Posterior cingulate gyrus (tissue), 11 donors: ENCODE measurements at places on chromosomes 7 and 10.
A peak's percentile ranks its signal among the peaks of the same experiment; 100 is the strongest.

DNA sequence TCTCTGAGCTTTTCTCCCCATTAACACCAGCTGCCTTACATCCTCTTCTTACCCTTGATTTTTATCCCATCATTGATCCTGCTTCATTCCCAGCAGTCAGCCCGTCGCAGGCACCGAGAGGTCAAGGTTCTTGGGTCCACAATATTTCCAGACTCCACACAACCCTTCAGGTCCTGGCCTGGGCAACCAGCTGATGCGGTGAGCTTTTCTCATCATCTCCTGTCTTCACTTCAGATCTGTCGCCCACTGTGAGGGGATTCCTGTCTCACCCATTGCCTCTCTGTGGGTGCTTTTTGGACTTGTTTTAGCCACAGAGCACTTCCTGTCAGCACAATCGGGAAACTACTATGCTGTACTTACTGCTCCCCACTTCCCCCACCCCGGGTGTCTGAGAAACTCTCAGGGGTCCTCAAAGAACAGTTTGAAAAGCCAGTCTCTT, 8.4 kb upstream of the PVRIG start:
- no peak for DNase-seq

GRCh38 chr7:129136887-129137642, 7.4 kb upstream of the TSPAN33 start:
- DNase-seq: no peak

GRCh38 chr7:16071246-16071857, 350.0 kb downstream of the CRPPA start:
- DNase-seq: no peak

- DNase-seq: no peak
Observed at GRCh38 chr10:60290558-60290957, 99.1 kb downstream of the ANK3 start.

GRCh38 chr10:21520949-21521348, 4.5 kb downstream of the SKIDA1 start:
- no peak for DNase-seq

- no peak for DNase-seq
Observed at GRCh38 chr10:124561206-124561605, 99.6 kb downstream of the LHPP start.

DNA sequence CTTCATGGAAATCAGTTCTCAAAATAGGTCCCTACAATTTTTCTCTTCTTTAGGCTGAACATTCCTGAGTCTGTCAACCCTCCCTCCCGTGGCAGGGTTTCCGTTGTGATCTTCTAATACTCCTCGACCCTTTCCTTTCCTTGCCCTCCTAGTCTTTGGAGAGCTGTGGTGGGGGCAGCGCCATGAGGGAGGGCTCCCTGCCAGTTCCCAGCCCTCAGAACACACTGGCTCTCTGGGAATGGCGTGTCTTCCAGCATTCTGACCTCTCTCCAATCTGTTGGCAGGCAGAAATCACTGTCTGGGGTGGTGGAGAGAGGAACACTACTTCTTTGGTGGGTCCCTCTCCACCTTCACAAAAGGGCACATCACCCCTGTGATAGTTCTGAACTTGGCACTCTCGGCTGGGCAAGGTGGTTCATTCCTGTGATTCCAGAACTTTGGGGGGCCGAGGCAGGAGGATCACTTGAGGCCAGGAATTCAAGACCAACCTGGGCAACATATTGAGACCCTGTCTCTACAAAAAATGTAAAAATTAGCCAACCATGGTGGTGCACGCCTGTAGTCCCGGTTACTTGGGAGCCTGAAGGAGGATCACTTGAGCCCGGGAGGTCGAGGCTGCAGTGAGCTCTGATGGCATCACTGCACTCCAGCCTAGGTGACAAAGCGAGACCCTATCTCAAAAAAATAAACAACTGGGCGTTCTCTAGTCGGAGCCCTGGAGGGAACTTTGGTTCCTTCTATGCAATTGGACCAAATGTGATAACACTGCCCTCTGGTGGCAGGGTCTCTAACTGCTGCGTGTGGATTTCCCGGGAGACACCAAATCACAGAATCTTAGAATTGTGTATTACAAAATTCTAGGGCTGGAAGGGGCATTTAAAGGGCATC, 13.1 kb upstream of the ARPC1A start:
- peak; percentile 88 for DNase-seq

DNA sequence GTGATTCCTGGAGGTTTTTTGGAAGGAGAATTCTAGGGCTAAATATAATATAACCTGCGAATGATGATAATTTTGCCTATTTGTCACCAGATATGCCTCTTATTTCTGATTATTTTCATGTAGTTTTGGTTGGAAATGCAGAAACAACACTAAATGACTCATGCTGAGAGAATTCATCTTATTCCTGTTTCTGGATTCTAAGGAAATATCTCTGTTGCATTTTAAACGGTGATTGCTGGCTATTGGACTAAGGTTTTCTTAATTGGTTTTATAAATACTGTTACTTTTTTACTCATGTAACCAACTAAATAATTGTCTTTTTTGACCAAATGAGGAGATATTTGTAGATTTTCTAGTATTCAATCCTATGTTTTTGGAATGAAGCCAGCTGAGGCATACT, 204.9 kb upstream of the NPSR1 start:
- DNase-seq: no peak

DNA sequence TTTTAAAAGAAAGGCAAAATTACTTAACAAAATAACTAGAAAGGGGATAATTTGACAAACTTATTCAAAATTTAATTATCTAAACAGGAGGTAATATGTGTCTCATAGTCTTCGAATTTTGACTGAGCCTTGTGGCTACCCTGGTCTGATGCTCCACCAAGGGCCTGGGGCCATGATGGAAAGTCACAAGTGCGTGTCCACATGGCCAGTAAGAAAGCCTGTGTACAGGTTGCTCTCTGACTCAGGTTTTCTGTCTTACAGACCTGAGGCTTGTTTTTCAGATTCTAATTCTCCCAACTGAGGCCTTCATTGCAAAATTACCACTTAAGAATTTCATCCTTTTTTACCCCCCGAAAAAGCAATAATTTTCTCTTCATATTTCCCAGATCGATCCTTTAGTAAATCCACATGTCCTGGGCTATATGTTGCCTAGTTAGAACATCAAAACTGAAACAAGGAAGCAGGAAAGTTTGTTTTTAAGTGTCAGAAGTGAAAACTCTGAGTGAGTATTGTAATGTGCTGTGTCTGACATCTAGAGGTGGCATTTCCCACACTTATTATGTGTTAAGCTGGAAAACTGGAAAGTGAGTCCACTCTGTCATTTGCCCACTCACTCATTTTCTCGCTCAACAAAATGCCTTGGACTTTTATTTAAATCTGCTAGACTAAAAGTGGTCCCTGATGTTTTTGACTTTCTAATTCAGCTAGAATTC, 10.0 kb downstream of the CYP3A43 start:
- no peak for DNase-seq

- no peak for DNase-seq
Observed at GRCh38 chr10:29598851-29599311, 35.9 kb downstream of the SVIL start.

GRCh38 chr7:5767066-5767465, 14.4 kb downstream of the RNF216 start:
- DNase-seq: no peak

DNA sequence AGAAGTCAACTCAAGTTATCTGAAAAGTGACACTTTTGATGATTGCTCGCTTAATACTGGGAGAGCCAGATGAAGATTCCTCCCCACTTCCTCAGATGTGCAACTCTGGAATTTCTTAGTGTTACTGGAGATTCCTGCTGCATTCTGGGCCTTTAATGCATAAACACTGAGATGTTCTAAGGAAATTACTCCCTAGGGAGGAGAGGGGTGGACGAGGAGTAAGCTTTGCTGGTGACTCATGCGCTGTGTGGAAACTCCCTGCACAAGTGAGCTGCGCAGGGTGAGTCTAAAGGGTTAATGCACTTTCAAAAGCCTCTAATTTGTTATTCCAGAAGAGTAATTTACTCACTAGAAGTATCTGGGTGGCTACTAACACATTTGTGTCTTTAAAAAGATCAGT, 46.3 kb downstream of the EGFR start:
- no peak for DNase-seq

- DNase-seq: peak; percentile 63
Observed at GRCh38 chr10:132516771-132517725, 20.5 kb upstream of the INPP5A start.

GRCh38 chr7:38306171-38306570, 32.7 kb upstream of the TARP start:
- DNase-seq: no peak

- no peak for DNase-seq
Observed at GRCh38 chr7:145845345-145845744, 271.3 kb upstream of the CNTNAP2 start.

DNA sequence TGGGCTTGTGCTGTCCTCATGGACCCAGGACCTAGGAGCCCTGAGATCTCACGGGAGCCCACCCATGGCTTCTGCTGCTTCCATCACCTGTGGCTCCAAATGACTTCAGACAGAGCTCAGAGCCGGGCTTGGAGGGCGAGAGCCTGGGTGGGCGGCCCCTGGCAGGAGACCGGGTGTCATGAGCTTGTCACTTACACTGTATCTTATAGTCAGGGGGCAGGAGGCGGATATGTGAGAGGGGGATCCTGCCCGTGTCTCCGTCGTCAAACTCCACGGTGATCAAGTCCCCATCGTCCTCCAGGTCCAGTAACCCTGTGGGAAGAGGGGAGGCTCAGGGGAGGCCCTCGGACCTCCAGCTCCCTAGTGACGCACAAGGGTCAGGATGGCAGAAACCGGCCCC, 33.0 kb downstream of the SLC29A4 start:
- no peak for DNase-seq

- no peak for DNase-seq
Observed at GRCh38 chr7:144834641-144835144, 1.2 kb downstream of the TPK1 start.

GRCh38 chr7:103989785-103990767, 618 bp upstream of the RELN start:
- peak; percentile 63 for DNase-seq

DNA sequence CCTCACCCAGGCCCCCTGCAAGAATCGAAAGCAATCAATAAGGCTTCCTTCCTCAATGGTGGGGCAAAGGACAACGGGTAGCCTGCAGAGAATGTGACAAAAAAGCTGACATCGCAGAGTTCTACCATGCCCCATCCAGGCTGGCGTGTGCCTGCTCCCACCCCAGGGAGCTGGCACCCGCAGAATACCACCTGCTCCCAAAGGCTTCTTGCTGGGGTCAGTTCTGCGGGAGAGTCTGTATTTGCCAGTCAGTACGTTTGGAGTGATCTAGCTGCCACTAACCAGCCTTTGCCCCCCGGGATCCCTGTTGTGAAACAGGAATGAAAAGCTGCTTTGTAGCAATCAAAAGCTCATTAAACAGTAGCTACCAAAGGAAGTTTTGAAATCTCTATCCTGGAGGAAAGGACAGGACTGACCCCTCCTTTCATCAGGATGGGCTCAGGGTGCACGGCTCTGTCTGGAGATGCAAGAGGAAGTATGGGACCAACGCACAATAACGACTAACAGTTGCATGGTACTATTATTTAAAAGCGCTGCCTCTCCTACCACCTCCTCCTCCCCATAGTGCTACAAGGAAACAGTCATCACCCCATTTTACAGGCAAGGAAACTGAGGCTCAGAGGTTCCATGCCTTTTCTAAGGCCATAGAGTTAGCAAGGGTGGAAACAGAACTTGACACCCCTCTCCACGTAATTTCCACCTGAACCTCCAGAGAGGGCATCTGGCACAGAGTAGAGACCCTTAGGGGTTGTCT, 67.0 kb downstream of the FGFR2 start:
- DNase-seq: no peak

DNA sequence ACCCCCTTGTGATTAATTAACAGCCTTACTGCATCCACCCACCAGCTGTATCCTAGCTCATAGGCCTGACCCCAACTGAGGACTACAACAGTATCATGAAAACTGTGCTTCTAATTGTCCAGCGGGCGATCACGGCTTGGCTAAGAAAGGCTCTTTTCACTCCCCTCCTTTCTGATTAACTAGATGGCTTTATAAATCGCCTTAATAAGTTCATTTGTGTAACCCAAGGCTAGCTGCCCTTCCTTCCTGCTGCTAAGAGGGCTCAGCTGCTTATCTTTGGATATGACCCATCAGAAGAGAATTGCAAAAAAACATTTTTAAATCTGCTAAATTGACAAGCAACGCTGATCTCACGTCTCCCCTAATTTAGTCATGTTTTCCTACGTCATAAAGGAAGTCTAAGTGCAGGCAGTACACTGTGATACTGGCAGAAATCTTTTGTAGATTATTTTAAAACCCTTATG, 163.0 kb upstream of the LAMB4 start:
- no peak for DNase-seq

DNA sequence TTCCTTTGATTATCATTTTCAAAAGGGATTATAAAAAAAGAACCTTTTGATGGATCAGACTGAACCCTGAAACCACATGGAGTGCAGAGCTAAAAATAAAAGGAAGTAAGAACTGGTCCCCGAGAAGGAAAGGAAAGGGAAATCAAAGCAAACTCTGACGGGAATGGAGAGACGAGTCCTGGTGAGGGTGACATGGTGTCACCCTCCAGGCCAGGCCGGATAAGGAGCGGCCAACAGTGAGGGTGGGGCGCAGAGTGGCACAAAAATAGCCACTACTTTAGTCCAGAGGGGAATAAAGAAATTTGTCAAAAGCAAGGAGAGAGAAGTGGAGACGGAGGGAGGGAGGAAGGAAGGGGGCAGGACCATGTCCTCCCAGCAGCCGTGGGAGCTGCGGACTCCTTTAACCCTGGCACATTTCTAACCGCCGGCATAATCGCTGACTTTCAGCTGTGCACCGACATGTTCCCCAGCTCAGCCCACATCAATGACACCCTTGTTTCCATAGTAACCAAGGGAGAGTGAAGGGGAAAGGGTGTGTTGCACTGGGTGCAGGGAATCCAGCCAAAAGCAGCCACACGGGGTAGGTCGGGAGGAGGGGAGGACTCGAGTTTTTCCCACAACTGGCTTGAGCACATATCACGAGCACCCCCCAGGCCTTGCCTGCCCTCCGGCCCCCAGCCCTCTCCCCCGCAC, 29.7 kb downstream of the TRIM8 start:
- DNase-seq: peak; percentile 93

DNA sequence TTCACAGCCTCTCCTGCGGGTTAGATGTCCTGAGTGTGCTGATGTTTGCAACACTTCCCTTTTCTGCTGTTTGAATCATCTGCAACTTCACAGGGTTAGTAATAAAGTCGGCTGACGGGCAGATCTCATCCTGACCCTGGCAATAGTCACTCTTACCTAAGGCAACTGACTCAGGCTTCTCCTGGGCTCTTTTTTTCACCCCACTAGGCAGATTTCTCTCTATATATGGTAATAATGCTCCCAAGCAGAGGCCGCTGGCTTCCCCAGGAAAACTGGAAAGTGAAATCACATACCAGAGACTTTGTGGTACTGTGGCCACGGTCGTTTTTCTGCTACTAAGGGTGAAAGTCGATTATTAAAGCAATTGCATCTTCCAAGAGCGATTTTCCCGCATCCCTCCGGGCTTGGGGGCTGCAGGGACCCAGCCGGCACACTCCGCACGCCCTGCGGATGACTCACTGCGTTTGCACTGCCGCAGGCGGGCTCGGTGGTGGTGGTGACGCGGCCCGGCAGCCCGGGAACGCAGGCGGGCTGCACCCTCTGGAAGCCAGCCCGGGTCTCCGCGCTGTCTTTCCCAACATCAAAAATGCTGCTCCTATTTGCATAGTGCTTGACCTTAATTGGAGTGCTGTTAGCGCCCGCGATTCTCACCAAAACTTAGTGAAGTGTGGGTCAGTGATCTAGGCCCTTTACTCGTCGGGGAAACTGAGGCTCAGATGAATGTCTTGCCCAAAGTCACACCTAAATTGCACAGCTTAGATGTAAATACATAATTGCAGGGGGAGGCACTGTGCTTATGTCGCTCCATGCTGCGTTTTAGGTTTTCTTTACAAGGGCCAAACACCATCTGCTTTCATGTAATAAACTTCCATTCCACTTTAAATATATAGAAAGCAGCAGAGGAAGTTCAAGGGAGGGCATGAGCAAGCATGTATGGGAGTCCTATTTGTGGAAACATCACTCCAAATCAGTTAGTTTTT, 47.6 kb upstream of the ITGB1 start:
- DNase-seq: peak; percentile 90
